ENCODE measurements at places on chromosomes 7 and 10.

- no peak for DNase-seq
Observed at GRCh38 chr7:90611115-90611514, 15.0 kb downstream of the CDK14 start.

- DNase-seq = no peak
Observed at GRCh38 chr10:33638374-33638773, 303.9 kb upstream of the NRP1 start.

DNA sequence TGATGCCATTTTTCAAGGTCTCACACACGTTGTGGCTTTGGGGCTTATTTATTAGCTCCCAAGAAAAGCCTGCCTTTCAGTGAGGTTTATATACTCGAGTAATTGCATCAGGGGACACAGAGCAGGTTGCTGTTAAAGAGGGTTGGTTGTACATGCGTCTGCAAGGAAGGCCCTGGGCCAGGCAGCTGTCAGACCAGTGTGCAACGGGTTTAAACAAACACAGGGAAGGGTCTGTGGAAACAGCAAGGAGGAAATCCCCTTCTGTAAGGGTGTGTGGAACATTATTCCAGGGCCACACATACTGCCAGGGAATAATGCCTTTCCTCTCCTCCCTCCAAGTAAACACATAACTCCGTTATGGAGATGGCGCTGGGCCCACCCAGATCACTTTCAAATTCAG is 1.7 kb upstream of the CHST15 start:
- DNase-seq = no peak

- DNase-seq = peak; percentile 67
Observed at GRCh38 chr10:131788386-131788785, 112.4 kb upstream of the PPP2R2D start.

DNA sequence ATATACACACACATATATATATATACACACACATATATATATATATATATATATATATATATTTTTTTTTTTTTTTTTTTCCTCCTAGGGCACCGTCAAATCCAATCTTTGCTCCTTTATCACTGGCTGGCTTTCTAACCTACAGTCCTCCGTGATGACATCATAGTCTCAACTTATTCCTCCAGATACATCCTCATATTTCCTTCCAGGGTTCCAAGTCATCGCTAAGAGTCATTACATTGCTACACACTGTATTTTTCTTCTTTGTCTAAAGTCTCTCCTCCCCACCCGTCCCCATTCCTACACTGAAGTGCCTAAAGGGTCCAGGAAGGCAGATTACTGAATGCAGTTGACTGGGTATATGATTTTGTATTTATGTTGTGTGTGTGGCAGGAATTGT is 1.1 kb upstream of the FAM200A start:
- DNase-seq = no peak

DNA sequence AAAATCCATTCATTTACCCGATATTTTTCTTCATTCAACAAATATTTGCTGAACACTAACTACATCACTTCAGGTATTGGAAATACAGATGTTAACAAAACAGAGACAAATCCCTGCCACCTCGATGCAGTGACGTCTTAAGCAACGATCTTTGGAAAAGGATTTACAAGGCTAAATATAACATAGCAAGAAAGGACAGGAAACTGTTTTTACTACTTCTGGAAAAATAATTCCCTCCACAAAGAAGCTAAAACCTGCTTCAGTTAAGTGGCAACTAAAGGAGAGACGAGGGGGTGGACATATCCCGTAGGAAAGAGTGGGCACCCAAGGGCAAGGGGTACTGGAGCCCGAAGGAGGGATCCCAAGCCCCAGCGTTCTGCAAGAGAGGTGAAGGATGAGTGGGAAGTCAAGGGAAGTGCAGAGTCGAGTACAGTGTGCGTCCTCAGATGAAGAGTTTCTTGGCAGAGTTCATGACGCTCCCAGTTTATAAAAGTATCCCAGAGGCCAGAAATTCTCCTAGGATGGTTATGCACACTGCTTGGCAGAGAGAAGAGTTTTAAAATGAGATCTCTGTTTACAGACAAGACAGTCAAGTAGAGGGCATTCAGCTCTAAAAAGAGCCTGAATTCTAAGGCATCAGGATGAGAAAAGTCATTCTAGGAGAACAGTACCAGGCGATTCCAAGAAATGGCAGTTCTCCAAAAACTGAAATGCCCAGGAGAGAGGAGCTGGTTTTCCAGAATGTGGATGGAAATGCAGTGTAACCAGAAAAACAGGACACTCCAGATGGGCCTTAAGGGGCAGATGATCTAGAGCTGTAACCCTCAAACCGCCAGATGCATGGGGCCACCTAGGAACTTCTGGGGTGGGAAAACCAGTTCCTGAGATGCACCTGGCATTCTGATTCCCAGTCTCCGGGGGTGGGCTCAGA is 97.3 kb downstream of the GRB10 start:
- peak; percentile 39 for DNase-seq

DNA sequence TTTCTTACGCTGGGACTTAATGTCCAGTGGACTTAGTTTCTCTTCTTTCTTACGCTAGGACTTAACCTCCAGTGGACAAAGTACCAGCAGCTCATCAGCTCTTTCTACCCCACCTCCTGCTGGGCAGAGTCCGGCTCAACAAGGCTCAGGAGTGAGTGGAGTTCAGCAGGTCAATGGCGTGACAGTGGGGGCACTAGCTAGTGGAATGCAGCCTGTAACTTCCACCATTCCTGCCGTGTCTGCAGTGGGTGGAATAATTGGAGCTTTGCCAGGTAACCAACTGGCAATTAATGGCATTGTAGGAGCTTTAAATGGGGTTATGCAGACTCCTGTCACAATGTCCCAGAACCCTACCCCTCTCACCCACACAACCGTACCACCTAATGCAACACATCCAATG is 199.7 kb downstream of the MLLT10 start:
- DNase-seq = no peak

DNA sequence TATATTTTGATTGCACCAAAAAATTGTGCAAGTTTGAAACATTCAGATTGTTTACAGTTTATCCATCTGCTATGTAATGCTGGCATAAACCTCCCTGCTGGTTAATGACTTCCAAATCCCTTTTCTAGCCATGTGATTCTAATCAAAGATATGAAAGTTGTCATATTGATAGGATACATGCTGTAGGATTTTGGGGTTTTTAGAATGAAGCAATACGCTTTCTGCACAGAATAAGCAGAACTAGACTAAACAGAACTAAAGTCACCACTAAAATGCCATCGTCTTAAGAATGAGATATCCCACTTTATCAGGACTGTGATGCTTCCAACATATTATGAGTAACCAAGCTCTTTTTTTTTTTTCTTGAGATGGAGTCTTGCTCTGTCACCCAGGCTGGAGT is 856 bp downstream of the SSMEM1 start:
- no peak for DNase-seq

DNA sequence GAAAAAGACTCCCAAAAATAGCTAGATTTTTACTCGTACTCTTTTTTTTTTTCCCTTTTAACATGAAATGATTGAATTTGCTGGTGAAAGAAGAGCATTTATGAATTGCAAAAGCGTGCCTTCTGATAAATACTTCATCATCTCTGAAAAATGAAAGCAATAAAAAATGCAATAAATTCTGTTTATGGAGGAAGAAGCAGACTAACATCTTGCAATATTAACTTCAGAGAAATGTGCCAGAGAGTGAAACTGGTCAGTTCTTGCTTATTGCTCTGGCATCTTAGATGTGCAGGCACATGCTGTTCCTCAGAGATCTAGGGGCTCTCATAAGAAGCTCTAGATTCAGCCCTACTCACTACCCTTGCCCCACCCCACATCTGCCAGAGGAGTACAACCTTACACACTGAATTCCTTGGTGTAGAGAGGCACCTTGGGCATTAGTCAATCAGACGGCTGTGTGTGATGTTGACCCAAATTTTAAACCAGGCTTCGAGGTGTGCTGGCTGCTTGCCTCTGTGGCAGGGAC is 891.1 kb upstream of the GHITM start:
- DNase-seq = no peak

- DNase-seq = no peak
Observed at GRCh38 chr7:83201355-83201754, 38.7 kb upstream of the PCLO start.

DNA sequence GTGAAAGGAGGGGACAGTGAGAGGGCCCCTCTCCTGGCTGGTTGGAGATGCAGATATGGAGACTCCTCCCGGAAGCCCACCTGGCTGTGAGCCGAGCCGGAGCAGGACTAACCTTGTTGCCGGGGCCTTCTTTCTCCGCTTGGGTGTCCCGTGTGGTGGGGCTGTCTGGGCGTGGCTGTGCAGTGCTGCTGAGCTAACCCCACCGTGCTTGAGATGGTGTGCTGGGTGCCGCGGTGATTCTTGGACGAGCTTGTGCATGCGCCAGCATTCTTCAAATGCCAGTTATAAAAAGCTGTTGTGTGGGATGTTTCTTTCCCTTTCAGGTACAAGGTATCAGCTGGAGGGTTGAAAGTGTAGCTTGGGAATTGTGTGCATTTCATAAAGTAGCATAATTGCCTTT is 48.8 kb downstream of the DAGLB start:
- no peak for DNase-seq

DNA sequence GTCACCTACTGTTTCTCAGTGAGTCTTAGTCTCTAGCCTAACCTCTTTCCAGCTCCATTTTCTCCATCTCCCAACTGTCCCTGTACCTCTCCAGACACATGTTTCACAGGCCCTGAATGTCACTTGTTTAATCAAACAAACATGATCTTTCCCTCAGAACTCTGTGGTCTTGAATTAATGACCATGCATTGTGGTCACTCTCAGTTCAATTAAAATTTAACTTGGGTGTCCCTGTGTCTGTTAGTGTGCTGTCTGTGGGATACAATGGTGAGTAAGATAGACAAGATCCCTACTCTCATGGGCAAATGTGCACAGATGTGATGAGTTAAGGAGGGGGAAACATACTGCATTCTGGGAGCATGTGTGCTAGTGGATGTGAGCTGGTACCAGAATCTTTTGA is 65.0 kb downstream of the RBM33 start:
- DNase-seq = no peak

DNA sequence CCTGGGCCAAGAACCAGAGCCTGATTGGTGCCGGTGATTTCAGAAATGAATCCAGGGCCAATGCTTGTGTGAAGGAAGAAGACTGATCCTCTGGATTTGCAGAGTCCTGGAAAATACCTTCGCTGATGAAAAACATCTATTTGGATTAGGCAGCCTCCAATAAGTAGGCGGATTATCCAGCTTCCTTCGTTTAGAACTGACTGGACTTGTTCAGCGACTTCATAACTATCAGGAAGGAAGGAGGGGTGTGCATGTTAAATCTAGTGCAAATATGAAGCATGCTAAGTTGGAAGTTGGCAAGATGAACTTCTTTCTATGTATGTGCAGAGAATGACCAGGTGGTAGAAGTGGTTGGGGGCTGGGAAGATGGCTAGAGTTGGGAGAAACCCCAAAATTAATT is 41.0 kb downstream of the NKX2-3 start:
- DNase-seq = no peak

GRCh38 chr7:115410972-115411686 is 489.2 kb downstream of the MDFIC start:
- DNase-seq = no peak

DNA sequence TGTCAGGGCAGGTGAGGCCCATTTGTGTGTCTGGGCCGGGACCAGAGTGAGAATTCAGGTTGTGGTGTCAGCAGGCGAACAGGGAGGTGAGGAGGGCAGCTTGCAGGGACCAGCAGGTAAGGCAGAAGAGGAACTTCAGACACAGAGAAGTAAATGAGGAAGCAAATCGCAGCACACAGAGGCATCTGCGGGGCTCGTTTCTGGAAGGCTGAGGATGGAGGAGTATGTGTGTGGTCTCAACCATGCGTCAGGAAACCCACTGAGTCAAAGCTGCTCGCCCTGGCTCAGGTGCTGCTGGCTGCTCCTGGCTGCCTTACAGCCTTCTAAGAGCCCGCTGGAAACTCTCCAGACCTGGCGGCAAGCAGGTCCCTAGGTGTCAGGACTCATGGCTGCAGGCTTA is 26.9 kb upstream of the PITRM1 start:
- no peak for DNase-seq

GRCh38 chr10:59904426-59905065 is 1.8 kb downstream of the CCDC6 start:
- no peak for DNase-seq

GRCh38 chr10:4813023-4813422 is 13.0 kb upstream of the AKR1E2 start:
- DNase-seq = no peak

DNA sequence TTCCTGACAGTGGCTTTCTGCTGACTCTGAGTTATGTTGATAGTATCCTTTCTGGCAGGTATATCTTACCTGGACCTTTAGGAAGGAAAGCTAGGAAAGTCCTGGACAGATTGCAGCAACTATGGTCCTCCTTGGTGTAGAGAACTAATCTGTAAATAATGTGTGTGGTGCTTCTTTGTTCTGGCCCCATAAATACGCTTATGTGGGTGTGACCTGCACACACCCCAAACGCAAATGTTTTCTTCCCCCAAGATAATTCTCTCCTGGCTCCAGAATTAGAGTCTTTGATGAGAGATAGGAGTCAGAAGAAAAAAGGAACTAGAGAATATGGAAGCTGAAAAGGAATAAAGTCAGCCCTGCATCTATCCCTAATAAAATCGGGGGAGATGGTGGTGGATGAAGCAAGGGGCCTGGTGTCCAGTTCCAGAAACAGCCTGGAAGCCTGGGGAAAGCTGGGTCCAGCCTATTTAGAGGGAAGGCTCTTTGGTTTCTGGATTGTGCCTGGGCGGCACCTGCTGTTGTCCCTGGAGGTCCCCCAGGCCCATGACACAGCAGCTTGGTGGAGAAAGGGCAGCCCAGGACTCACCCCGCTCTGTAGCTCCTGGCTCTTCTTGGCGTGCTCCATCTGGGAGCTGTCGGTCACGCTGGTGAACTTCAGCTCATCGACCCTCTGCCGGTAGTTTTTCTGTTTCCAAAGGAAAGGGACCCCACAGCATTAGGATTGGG is 38.2 kb downstream of the NRAP start:
- DNase-seq = no peak

DNA sequence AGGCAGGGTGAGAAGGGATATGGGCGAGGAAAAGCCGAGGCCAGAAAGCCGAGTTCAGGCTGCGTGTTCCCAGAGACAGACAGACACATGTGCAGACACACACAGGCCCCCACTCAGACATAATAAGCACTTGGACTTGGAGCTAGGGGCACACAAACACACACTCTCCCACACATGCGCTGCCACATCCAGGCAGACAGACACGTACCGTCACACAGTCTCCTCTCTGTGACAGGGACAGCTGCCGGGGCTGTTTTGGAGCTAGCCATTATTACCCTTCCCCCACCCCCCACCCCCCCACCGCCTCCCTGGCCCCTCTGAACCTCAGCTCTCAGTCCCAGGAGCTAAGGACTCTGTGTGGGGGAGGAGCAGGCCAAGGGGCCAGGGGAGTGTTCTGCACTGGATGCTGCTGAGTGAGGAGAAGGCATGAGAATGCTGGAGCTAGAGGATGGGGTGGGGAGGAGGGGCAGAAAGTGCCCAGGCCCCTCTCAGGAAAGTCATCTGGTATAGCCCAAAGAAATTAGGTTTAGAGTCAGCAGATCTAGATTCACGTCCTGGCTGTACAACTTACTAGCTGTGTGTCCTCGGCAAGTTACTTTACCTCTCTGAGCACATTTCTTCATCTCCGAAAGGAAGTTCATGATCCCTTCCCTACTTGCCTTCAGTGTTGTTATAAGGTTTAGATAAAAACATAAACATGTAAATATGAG is 6.3 kb downstream of the PITX3 start:
- no peak for DNase-seq
